ENCODE measurements at places on chromosomes 16 and 17.

DNA sequence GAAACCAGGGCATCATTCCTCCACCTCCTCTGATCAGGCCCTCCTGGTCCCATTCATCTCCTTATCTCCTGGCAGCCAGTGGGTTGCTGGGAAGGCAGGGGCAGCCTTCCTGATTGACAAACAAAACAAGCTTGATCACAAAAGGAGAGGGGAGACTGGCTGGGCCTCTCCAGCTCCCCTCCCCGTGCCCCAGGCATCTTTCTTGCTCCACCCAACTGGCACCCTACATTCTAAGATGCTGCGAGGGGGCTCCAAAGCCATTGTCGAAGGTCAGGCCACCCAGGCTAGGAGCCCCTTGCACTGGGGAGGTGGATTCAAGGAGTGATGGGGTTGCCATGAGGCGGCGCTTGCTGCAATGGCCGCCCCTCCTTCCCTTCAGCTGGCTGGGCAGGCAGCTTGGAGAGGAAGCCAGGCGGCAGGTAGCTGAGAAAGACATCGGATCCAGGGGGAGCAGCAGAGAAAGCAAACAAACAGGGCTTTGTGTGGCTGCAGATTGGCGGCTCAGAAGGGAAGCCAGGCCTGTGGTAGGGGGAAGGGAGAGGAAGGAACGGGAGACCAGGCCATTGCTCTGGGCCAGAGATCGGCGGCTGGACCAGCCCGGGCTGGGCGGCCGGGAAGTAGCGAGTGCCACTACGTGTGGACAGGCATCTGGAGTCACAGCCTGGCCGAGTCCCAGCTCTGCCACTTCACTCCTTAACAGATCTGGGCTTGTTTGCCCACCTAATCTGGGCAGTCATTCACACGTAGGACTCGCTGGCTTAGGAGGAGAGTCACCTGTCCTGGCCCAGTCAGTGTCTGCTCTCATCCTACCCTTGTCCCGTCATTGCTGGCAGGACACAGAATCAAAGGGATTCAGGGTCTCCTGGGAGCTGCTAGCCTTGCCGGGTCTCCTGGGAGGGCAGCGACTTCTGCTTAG, 12.3 kb downstream of the RAI1 start:
- no peak for DNase-seq

GRCh38 chr17:62987136-62987535, 21.1 kb downstream of the TANC2 start:
- no peak for DNase-seq

- no peak for DNase-seq
These were observed 164.9 kb downstream of the CCDC182 start for GRCh38 chr17:57580055-57580739.

DNA sequence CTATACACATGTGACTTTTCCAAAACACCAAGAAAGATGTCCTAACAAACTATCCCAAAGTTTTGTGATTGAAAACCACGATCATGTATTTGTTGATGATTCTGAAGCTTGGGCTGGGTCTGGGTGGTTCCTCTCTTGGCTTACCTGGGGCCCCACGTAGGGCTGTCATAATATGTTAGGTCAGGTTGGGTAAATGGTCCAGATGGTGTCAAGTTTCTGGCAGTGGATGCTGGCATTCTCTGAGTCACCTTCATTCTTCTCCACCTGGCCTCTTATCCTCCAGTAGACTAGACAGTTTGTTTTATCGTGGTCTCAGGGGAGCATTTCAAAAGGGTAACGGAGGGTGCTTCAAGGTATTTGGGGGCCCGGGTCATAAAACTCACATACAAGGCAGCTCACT, 39.4 kb downstream of the SYCE1L start:
- no peak for DNase-seq

DNA sequence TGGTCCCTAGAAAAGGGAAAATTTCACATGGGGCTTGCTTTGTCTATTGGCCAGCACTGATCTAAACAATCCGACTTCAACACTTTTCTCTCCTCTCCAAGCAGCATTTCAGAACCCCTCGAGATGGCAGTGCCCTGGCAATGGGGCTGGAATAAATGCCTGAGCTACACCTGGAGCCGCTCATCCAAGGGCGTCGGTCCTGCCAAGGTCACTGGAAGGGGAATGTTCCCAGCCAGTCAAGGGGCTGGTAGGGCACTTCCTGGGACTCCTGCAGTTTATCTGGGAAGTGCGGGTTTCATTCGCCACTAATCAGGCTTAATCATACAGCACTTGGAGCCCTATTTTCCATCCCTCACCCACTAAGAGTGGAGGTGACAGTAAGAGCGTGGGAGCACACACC, 17.1 kb downstream of the MEAK7 start:
- no peak for DNase-seq

DNA sequence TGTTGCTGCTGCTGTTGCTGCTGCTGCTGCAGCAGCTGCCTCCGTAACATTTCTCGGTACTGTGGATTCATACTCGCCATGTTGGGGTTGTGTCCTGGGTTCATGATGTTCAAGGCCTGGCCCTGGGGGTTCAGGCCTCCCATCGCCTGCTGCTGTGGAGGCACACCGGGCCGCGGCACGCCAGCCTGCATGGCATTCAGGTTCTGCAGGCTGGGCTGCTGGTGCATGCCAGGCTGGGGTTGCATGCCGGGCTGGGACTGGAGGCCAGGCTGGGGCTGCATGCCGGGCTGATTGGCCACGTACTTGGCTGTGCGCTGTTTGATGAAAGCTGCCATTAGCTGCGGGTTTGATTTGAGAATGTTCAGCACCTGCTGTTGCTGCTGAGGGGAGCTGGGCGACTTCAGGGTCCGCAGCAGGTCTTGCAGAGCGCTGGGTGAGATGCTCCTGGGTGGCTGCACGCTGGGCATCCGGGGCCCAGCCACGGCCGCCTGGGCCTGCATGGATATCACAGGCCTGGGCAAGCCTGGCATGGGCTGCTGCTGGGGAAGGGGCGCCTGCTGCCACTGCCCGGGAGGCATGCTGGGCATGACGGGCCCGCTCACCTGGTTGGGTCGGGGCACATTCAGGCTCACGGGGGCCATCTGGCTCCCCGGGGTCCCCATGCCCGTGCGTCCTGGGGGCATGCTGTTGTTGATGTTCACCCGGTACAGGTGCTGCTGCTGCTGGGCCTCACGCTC, 11.3 kb upstream of the TRAP1 start:
- DNase-seq, result no peak

DNA sequence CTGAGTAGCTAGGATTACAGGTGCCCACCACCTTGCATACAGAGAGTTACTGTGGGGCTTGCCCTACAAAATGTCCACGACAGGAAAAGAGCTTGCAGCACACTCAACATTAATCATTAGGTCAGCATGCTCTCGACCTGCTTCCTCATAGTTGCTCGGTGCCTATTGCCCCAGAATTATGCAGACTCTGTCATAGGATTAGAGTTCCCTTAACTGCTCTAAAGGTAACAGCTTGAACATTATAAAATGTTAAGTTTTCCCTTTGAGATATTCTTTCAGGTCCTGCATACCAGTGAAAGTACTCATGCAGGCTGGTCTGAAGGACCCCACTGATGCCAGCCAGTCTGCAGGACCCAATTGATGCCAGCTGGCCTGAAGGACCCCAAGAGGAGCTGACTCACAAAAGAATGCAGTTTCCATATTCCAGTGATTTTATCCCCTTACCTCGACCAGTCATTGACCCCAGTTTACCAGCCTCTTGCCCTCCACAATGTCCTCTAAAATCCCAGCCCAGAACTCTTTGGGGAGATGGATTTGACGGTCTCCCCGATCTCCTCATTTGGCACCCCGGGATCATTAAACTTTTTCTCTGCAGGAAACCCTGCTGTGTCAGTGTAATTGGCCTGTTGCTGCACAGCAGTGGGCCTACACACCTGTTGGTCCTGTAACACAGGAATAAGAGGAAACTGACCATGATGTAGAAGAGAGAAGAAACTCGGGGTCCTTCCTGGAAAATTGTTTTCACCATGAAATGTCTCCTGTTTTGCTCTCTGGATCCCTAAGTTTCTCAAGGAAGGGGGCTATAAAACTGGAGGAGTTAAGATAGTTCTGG, 10.6 kb downstream of the ICAM2 start:
- peak; percentile 45 for DNase-seq

- DNase-seq, result no peak
These were observed 375 bp upstream of the KRT32 start for GRCh38 chr17:41467561-41467960.

DNA sequence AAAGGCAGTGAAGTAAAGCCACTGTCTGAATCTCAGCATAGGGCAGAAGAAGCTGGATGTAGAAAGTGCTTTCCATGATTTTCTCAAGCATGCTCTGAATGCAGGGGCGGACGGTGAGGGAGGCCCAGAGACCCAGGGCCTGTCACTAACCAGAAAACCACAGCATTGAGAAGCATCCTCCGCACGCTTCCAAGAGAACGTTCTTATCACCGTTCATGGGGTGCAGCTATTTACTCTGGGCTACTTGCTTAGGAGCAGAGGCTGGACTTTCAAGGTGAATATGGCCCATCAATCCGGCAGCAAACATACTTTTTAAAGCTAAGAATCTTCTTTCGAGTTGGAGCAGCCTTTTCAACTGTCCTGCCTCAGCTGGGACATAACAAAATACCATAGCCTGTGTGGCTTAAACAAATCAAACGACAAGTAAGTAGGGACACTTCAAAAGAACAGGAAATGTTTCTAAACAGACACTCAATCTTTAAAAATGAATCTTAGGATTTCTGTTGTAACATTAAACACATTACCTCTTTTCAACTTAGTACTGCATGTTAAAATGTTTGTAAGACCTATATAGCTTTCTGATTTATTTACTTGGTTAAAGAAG, 46.5 kb upstream of the CDRT4 start:
- peak; percentile 50 for DNase-seq

DNA sequence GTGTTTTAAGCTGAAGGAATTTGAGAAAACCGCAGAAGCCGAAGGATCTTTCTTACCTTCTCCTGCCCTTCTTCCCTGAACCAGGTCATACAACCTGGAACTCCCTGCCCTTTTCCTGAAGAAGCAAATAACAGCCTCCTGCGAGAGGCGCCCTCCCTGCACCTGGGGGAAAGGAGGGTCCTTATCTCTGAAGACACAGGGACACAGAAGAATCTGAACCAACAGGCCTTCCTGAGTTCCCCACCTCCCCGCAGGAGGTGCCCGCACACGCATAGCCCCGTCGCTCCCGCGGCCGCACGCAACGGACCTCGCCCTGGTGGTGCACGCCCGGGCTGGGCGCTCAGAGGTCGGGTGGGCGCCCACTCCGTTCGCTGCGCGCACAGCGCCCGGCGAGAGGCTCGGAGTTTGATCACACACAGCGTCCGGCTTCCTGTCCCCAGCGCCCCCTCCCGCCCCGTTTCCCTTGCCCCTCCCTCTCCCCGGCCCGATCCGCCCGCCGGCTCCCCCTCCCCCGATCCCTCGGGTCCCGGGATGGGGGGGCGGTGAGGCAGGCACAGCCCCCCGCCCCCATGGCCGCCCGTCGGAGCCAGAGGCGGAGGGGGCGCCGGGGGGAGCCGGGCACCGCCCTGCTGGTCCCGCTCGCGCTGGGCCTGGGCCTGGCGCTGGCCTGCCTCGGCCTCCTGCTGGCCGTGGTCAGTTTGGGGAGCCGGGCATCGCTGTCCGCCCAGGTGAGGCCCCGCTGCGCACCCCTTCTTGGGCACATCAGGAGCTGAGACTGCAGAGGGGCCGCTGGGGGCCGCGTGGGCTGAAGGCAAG, at the start of gene TNFSF12:
Gene TNFSF12, plus strand, starts transcription at position 474 of the 816 bp plus-strand sequence. Its CDS starts 96 bp downstream, at position 570.
- DNase-seq, result no peak

GRCh38 chr16:28098959-28099945, 35.7 kb upstream of the GSG1L start:
- no peak for DNase-seq

- peak; percentile 23 for DNase-seq
These were observed 2.1 kb downstream of the FAM20A start for GRCh38 chr17:68599091-68599490.

DNA sequence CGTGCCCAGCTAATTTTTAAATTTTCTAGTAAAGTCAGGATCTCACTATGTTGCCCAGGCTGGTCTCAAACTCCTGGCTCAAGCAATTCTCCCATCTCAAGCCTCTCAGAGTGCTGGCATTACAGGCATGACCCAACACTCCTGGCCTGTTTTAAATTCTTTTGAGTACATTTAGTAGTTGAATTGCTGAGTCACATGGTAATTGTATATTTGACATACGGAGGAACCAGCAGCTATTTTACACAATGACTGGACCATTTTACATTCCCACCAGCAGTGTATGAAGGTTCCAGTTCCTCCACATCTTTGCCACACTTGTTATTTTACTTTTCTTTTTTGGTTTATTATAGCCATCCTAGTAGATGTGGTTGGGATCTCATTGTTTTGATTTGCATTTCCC, 43.6 kb downstream of the RHOT1 start:
- peak; percentile 26 for DNase-seq

- DNase-seq, result peak; percentile 61
These were observed 2.7 kb upstream of the TMIGD1 start for GRCh38 chr17:30336369-30337171.

- DNase-seq, result no peak
These were observed 17.2 kb upstream of the TMEM98 start for GRCh38 chr17:32910769-32911168.

GRCh38 chr17:63986821-63987220, 11.3 kb upstream of the PRR29 start:
- DNase-seq, result no peak

GRCh38 chr16:26457095-26457494, 609.6 kb upstream of the C16orf82 start:
- no peak for DNase-seq

DNA sequence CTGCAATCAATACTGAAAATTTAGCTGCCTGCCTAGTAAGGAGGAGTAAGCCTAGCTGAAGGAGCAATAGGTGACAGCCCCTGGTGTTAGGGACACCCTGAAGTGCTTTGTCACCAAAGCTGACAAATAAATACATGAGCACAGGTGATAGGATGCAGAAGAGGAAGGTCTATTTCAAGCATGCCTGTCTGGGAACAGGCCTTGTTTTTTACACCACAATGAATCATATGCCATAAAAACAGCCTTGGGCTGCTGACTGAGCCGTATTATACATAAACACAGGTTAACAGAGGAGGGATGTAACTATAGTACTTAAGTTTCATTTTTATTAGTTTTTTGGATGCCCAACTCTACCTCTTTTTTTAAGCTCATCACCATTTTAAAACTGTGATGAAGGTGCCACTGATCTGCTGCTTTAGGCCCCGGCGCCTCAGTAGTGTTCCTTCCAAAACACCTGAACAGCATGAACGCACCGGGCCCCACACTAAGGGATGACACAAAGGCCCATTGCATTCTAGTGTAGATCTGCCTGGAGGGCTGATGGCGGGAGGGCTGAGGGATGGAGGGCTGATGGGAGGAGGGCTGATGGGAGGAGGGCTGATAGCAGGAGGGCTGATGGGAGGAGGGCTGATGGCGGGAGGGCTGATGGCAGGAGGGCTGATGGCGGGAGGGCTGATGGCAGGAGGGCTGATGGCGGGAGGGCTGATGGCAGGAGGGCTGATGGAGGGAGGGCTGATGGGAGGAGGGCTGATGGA, 150.3 kb downstream of the AATF start:
- peak; percentile 61 for DNase-seq

GRCh38 chr17:49393491-49394255, 21.0 kb downstream of the PHB1 start:
- no peak for DNase-seq

DNA sequence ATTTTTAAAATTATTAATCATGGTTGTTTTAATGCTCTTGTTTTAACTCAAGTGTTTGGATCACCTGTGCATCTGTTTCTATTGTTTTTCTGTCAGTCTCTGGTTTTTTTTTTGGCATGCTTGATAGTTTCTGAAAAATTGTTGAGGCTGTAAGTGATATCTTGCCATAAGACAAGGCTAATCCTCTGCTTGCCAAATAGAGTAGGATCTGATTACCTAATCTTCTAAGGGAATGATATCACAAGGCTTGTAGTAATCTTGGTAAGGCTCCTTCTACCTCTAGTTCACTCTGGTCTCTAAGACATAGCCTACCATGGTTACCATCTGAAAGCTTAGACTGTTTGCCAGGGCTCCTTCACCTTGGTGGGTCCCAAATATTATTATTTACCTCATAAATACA, 81.0 kb downstream of the ATF7IP2 start:
- peak; percentile 68 for DNase-seq
